SW480 (cell line): ENCODE measurements at places on chromosomes 1 and 21.

GRCh38 chr1:232641507-232641906 lies 11.6 kb upstream of the SIPA1L2 start:
- no peak for DNase-seq

GRCh38 chr1:171494076-171494475 lies 8.7 kb downstream of the PRRC2C start:
- no peak for DNase-seq

- no peak for DNase-seq
These were observed 32.6 kb upstream of the HTR1D start for GRCh38 chr1:23249787-23250454.

DNA sequence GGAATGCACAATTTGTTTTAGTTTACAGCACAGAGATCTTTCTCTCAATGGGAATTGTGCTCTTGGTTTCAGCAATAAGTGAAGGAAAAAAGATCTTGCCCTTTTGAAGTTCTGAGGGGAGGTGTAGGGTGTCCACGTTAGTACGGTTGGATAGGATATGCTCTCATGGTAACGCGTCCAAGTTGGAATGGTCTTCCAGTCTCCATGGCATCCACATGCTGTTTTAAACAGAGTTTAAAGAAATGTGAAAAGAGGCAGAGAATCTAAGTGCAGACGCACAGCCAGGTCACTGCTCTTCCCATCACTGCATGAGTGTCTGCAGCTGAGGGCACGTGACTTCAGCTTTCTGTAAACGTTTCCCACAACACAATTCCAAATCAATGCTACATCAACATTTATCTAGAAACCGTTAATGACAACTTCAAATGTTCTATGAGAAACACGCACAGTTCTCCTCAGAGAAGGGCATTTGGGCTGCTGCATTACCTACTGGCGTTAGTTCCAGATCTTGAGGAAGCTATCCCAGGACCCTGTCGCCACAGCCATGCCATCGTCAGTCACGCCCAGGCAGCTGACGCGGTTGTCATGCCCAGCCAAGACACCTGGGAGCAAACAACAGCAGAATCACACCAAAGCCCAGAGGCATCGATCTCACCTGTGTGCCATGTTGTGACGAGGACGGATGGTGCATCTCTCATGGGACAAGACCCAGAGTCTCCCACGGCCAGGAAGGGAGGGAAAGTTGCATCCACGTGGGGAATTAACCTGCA lies 8.8 kb upstream of the NADK start:
- no peak for DNase-seq

GRCh38 chr1:20261095-20261494 lies 29.6 kb upstream of the VWA5B1 start:
- DNase-seq = no peak

DNA sequence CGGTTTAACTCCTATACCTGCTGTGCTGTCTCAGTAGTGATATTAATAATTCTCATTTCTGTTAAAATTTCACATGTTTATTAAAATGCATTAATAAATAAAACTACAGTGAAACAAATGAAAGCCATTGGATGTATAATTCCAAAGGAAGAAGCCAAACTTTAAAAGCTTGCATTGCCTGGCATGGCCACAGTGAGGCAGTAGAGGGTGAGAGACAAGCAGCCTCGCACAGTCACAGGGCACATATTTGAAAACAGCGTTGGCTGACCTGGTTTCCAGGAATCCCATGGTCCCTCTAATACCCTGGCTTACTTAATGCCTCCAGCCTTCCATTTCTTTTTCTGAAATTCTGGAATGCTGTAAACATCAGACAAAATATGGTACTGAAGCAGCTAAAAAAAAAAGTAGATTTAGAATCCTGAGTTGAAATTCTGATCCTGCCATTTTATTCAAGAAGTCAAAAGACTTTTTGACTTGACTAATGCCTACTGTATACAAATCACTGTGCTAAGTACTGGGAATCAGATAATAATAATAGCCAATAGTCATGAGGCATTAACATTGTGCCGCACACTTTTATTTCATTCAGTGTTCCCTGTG lies 6.7 kb upstream of the RNASEL start:
- peak; percentile 50 for DNase-seq

DNA sequence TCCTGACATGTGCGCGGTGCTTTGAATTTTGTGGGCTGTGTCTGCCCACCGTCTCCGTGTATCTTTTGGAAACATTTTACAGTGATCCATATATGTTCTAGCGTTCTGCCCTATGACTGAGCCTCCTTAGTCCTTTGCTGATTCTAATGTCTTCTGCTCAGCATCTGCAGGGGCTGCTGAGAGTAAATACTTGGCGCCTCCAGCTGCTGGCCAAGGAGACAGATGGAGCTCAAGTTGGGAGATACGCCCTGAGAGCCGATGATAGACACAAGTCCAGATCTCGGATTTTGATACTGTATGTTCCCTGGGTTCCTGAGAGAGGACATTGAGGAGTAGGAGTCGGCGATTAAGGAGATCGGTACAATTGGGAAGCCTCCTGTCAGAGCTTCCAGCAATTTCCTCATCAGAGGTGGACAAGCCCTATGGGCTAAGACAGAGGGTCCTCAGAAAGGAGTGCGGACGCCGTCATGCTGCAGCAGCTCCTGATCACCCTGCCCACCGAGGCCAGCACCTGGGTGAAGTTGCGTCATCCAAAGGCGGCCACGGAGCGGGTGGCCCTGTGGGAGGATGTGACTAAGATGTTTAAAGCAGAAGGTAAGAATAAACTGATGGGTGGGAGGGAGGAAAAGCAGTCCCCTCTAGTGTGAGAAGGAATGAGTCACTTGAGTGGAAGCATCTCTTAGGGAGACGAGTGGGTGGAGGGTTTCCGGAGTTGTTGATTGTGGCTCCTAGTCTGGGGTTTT lies 390 bp downstream of the ZFP69B start:
- no peak for DNase-seq

DNA sequence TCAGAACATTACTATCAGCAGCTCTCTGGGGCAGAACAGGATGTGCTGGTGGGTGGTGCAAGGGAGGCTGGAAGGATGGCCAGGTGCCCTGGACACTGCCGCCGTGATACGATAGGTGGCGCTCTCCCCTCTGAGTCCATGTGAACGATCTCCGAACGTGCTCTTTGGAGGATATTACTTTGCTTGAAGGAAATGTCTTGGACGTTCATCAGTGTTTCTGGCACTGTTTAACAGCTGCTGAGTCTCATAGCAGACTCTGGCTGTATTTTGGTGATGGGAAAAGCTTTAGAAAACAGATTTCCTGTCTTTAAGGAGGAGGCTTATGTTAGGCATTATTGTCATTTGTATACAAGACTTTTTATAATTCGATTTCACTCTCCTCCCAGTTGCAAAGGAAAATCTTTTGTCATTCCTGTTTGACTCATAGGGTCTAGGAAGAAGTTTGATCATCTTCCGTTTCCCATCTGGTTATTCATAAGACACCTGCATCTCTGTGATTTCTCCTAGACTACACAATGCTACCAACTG lies 386.2 kb upstream of the ADGRL2 start:
- no peak for DNase-seq

GRCh38 chr21:28856588-28857250 lies 136.0 kb downstream of the LTN1 start:
- no peak for DNase-seq

- DNase-seq = peak; percentile 48
These were observed 87.5 kb upstream of the SGIP1 start for GRCh38 chr1:66446261-66447001.

DNA sequence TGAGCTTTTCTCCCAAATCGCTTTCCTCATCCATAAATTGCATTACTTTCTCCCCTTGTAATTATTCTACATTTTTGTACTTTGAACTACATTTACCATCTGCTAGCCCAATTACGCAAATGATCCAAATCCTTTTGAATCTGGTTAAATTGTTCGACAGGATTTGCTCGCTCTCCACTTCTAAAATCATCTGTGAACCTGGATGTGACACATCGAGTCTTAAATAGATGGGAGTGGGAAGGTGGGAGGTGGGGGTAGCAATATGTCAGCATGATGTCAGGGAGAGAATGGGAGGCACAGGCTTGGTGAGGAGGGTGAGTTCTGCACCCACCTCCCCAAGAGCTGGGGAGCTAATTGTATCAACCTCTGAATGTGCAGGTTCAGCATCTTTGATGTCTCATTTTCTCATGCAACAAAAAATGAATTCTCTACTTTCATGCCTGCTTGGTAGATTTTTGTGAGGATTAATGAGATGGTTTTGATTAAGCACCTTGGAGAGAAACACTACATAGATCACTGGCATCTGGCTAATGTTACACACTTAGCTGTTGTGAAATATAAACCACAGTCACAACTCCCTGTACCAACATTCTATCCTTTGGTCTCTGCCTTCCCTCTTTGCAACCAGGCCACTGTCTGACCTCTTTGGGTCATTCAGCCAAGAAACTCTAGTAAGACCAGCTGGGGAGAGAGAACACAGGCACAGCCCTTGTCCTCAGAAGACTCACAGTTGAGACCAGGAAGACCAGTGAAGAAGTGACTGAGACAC lies 165.1 kb downstream of the DAB1 start:
- DNase-seq = no peak

GRCh38 chr1:172117800-172118199 lies 276.5 kb downstream of the DNM3 start:
- DNase-seq = peak; percentile 12

DNA sequence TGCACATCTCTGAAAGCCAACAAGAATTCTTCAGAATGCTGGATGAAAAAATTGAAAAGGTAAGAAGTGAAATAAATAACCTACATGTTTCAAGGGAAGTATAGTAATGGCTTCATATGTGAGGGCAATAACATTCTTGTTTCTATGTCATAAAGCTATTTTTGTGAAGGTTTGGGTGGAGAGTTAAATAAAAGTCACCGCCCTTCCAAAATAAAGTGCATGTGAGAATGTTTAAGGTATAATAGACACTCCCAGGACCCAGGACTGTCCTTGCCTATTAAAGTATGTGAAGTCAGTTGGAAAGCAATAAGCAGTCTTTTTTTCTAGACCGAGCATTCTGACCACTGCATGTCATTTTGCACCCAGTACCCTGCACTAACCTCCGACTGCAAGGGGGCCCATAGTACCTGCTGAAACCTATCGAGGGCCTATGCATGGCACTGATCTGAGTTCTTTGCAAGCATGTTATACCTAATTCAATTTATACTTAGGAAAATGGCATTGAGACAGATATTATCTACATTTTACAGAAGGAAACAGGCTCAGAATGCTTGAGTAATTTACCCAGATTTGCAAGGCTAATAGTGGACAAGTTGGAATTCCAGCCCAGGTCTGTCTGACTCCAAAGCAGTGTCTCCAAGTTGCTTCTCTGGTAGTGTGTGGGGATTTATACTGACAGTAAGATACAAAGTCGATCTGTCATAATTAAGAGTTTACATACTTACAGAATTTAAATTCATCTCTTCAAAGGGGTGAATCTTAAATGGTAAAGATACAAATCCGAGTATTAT lies 156.1 kb downstream of the EDEM3 start:
- DNase-seq = no peak

- no peak for DNase-seq
These were observed 27.2 kb upstream of the CAPZB start for GRCh38 chr1:19512545-19512944.

GRCh38 chr1:172647110-172647564 lies 11.8 kb upstream of the FASLG start:
- DNase-seq = no peak

- DNase-seq = no peak
These were observed 134.2 kb downstream of the SMYD2 start for GRCh38 chr1:214415131-214415530.

GRCh38 chr1:84303314-84303830 lies 1.9 kb downstream of the SAMD13 start:
- DNase-seq = peak; percentile 2

- DNase-seq = no peak
These were observed 126.4 kb downstream of the COL24A1 start for GRCh38 chr1:86030180-86030579.

- no peak for DNase-seq
These were observed 236.2 kb upstream of the RRP15 start for GRCh38 chr1:218048828-218049420.

DNA sequence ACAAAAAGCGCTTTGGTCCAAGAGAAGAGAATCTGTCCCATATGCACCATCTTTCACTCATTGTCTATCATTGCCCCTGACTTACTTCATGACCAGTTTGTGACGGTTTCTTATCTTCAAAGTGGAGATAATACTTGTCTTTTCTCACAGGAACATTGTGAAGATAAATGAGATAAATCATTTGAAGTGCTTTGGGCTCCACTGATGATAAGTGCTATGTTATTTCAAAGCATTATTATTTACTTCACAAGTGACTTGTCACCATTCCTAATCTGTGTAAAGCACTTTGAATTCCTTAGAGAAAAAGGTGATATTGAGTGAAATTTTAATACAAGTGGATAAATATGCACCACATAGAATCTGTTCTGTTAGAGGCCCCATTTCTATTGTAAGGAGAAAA lies 731.6 kb upstream of the PTBP2 start:
- DNase-seq = no peak

GRCh38 chr1:214444182-214444939 lies 107.0 kb downstream of the PTPN14 start:
- DNase-seq = no peak

DNA sequence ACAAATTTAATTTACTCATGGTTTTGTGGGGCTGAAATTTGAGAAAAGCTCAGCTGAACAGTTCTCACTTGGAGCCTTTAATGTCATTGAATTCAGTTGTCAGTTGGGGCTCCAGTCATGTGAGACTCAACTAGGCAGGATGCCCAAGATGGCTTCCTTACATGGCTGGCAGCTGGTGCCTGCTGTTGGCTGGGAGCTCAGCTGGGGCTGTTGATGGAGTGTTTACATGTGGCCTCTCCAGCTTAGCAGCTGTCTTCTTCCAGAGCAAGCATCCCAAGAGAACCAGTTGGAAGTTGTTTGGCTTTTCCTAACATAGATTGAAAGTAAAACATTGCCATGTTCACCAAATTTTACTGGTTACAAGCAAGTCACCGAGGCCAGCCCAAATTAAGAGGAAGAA lies 81.8 kb upstream of the KCNA3 start:
- no peak for DNase-seq

GRCh38 chr1:81205956-81206355 lies 594.8 kb upstream of the ADGRL2 start:
- no peak for DNase-seq

- peak; percentile 53 for DNase-seq
These were observed 8.1 kb upstream of the C1orf216 start for GRCh38 chr1:35726450-35727433.

- no peak for DNase-seq
These were observed 295.2 kb downstream of the LRRC7 start for GRCh38 chr1:69862906-69863305.

GRCh38 chr1:170424346-170424745 lies 107.6 kb upstream of the GORAB start:
- DNase-seq = no peak

DNA sequence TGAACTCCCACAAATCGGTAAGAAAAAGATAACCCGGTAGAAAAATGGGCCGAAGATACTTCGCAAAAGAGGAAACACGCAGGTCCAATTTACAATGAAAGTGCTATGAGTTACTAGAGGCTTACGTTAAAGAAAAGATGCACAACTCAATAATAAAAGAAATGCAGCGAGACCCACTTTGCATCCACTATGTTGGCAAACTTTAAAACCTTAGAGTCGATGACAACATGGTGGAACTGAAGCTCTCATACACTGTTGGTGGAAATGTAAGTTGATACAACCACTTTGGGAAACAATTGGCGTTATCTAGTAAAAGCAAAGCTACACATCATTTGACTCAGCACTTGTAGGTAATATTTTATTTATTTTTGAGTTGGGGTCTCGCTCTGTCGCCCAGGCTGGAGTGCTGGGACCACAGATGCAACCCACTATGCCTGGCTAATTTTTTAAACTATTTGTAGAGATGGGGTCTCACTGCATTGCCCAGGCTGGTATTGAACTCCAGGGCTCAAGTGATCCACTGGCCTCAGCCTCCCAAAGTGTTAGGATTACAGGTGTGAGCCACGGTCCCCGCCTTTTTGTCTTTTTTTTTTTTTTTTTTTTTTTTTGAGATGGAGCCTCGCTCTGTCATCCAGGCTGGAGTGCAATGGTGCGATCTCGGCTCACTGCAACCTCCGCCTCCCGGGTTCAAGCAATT lies 696 bp upstream of the GPATCH3 start:
- no peak for DNase-seq
